ENCODE measurements at places on chromosomes 4 and X.

DNA sequence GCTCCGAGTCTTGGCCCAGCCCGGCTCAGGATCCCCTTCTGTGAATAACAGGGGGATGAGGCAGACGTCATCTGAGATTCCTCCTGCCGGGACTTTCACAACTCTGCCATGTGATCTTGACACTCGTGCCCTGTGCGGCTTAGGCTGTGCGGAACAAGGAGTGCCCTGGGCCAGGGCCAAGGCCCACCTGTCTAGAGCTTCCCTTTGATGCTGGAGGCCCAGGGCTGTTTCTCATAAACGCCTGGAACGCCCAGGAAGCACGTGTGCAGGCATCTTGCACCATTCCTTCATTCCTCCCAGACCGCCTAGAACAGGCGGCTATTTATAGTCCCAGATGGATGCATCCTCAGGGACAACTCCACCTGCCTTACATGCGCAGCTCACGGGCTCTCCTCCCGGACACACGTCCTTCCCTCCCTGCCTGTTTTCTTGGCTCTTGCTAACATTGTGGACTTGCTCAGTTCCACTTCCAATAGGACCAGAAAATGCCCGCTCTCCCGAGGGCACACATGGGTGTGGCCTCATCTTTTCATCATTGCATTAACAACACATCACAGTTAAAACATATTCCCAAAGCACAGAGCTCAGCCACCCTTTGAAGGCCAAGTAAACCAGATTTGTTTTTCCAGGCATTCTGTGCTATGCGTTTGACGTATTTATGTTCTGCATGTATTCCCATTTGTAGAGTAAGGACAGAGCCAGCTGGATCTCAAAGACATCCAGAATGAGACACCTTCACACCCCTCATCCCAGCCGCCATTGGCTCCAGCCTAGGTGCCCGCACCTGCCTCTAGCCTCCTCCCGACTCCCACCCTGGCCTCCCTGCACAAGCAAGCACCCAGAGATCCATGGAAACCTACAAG lies 57.2 kb downstream of the ABLIM2 start:
- no peak for DNase-seq

DNA sequence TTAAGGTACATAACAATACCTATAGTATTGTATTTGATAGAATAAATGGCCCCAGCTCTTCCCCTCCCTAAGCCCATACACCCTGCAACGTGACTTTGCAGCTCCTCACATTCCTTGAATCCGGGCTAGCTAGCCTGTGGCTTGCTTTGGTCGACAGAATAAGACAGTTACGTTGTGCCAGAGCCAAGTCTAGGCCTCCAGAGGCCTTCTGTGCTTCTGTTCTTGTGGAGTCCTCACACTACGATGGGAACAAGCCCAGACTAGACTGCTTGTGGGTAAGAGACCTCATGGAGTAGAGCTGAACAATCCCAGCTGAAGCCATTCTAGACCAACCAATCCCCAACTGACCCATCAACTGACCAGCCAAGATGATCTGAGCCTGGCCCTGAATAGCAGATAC lies 102.4 kb upstream of the PLAC1 start:
- DNase-seq = no peak

DNA sequence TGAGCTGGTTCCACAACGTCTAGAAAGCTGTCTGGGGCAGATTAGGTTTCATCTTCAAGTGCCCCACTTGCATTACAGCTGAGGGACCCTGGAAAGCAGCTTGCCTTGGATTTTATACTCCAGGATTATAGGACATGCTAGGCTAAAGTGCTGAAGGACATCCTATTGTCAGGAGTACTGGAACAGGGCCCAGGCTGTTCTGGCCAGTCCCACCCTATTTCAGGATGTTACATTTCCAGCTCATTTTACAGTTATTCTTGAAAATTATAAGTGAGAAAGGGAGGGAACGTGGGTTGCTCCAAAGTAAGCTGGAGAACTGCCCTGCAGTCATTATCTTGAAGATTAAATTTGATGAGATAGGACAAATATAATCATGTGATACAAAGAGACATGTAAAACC lies 71.0 kb upstream of the UGT8 start:
- no peak for DNase-seq

DNA sequence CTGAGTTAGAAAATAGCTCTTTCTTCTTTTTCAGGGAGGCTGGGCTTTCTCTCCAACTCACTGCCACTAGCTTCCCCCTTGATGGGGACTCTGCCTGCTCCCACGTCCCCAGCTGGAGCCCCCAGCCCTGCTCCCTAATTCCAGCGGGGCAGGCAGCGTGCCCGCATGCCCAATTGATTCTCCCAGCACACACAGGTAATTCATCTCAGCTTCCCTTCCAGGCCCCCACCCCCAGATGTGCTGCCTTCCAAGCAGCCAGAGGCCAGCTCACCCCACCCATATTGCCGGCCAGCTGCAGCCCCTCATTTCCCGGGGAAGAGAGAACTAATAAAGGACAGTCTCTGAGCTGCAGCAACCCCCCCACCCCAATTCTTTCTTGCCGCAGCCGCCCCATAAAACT lies 69.8 kb downstream of the EFNB1 start:
- DNase-seq = no peak

- no peak for DNase-seq
Measured at GRCh38 chr4:153931804-153932203, 142.9 kb upstream of the SFRP2 start.

- DNase-seq = no peak
Measured at GRCh38 chr4:153335665-153336064, 8.8 kb upstream of the MND1 start.

GRCh38 chr4:91681544-91681943 lies 622.2 kb upstream of the GRID2 start:
- DNase-seq = no peak

DNA sequence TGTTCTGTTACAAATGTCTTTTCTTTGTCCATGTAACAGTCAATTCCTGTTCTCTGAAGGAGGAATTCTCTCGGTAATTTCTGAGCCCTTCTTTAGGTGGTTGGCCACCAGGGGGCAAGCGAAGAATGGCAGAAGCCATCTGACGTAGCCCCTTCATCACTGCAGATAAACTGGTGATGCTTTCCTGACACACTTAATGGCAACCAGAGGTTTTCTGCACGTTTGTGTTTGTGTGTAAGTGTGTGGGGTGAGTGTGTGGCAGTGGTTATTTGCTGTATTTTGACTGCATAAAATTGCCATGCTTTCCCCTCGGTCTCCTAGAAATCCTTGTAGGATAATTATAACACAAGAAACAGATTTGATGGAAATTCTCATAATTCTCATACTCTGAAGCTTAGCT lies 64.8 kb upstream of the STOX2 start:
- DNase-seq = peak; percentile 43

GRCh38 chr4:166309286-166309685 lies 436.2 kb downstream of the TLL1 start:
- DNase-seq = no peak

DNA sequence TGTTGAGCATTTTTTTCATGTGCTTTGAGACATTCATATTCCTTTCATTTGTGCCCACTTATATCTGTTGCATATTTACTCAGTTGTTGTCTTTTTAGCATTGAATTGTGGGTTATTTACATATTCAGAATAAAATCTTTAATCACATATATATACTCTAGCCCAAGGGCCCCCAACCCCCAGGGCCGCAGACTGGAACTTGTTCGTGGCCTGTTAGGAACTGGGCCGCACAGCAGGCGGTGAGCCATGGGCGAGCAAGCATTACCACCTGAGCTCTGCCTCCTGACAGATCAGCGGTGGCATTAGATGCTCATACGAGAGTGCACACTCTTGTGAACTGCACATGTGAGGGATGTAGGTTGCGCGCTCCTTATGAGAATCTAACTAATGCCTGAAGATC lies 480.6 kb downstream of the KCTD8 start:
- DNase-seq = no peak

GRCh38 chr4:109649872-109650271 lies 53.4 kb downstream of the CASP6 start:
- DNase-seq = no peak

DNA sequence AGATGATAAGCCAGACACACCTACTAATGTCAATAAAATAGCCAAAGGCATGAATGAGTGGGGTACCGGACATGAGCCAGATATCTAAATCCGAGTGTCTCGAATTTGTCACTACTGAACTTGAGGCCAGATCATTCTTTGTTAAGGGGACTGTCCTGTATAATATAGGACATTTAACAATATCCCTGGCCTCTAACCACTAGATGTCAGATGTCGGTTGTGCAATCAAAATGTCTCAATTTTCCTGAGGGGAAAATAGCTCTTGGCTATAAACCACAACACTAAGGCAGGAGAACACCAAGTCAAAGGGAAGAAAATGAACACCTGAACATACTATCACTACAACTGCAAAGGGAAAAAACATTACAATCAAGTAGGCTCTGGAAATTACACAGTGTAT lies 154.5 kb downstream of the GPM6A start:
- DNase-seq = no peak

GRCh38 chrX:119251386-119251785 lies 15.3 kb downstream of the PGRMC1 start:
- no peak for DNase-seq

- DNase-seq = no peak
Measured at GRCh38 chr4:5704276-5704675, 4.1 kb downstream of the EVC2 start.

GRCh38 chr4:173169178-173169427 lies 492 bp downstream of the GALNT7 start:
- no peak for DNase-seq

GRCh38 chr4:153366486-153366885 lies 22.0 kb downstream of the MND1 start:
- DNase-seq = no peak

- DNase-seq = no peak
Measured at GRCh38 chrX:78573630-78574029, 85.5 kb downstream of the RTL3 start.

GRCh38 chr4:125104616-125105015 lies 210.1 kb upstream of the FAT4 start:
- DNase-seq = no peak

GRCh38 chr4:73315091-73315490 lies 56.5 kb upstream of the ANKRD17 start:
- no peak for DNase-seq

- DNase-seq = no peak
Measured at GRCh38 chr4:5435823-5436222, 272.5 kb downstream of the EVC2 start.

GRCh38 chr4:26724534-26724933 lies 136.1 kb upstream of the STIM2 start:
- no peak for DNase-seq

DNA sequence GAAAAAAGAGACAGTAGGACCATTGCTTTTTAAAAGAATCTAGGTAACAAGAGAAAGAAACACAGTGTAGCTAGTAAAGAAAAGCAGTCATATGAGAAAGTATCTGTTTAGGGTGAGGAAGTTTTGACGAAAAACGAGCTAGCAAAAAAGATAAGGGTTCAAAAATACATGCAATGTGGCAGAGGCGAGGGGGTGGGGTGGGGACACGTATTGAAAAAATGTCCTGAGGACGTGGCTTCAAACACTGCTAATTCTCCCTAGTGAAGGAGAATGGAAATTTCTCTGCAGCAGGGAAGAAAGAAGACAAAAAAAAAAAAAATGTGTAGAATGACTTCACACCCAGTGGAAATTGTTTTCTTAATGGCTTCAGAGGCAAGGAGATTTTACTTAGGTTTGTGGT lies 856.4 kb upstream of the INTU start:
- no peak for DNase-seq

- DNase-seq = no peak
Measured at GRCh38 chr4:112138538-112138937, 6.7 kb upstream of the FAM241A start.

DNA sequence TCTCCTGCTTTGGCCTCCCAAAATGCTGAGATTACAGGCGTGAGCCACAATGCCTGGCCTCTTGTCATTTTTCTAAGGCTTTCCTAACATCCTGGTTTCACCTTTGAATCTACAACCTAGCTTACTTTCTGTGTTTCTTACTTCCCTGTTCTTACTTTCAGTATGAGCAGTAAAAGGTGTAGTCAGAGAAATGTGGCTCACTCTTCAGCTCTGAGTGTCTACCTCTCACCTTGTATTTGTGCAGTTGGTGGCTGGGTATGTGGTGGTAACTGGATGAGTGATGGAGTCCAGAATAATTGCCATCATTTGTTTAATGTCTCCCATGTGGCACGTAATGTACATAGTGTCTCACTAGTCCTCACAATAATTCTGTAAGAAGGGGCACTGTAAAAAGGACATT lies 19.1 kb upstream of the CXCL11 start:
- no peak for DNase-seq

DNA sequence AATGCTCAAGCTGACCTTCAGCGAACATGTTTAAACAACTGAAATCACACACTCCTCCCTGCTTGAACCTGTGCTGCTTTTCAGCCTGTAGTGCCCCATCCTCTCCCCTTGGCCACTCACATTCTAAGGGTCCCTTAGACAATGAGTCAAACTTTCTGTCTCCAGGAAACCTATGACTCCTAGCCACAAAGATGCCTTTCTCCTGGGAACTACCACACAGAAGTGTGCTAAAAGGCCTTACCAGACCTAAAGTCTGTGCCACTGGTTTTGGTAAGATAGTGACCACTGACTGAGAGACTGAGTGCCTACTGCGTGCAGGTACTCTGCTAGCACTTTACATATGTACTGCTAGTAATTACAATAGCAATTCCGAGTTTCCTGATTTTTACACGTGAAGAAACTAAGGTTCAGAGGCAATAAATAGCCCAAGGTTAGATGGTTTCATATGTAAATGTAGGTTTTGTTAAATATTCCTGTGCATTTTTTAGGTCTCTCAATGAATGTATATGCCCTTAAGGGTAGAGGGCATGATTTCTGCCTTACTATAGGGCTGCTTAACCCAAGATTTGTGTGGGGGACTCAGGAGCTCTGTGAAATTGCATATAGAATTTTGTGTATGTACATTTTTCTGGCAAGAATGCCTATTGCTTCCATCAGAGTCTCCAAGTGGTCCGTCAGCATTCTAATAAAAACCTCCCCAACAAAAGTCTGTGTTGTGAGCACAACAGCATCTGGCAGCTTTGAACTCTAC lies 71.1 kb downstream of the NSG1 start:
- no peak for DNase-seq

GRCh38 chr4:150323406-150324325 lies 245.4 kb downstream of the DCLK2 start:
- DNase-seq = no peak

DNA sequence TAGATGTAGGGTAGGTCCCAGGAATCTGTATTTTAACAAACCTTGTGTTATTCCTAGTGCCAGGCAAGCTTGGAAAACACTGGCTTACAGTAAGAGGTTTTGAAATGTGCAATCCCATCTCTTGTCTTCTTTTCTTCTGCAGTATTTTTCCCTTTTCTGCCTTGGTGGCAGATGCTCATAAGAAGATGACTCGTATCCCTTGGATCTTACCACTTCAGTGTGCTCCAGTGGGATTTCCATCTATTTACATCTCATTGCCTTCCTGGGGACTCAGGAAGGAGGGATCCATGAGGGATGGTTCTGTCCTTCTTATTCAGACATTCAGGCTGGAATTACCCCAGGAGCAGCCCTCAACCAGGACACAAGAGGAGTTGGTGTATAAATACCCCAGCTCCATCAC lies 136.6 kb downstream of the NHS start:
- DNase-seq = no peak

GRCh38 chr4:183747380-183747779 lies 88.3 kb downstream of the TRAPPC11 start:
- no peak for DNase-seq

GRCh38 chr4:87251106-87251505 lies 30.7 kb upstream of the KLHL8 start:
- no peak for DNase-seq

GRCh38 chr4:7472442-7473013 lies 37.8 kb upstream of the PSAPL1 start:
- no peak for DNase-seq

- no peak for DNase-seq
Measured at GRCh38 chr4:33974270-33974669, 2270.0 kb downstream of the ARAP2 start.

GRCh38 chr4:5960252-5960880 lies 57.9 kb downstream of the C4orf50 start:
- no peak for DNase-seq

Data from stimulated activated CD4-positive, alpha-beta T cell treated with anti-CD3 and anti-CD28 coated beads, Interleukin-1b, Interleukin-23, amount 100 ng/mL, for 24 hours (primary cell).